ENCODE measurements at places on chromosomes 12 and 14. TPM values are rescaled to one million over a fixed set of nuclear protein-coding genes. Genes with fewer than 3 reads are reported as not detected.

DNA sequence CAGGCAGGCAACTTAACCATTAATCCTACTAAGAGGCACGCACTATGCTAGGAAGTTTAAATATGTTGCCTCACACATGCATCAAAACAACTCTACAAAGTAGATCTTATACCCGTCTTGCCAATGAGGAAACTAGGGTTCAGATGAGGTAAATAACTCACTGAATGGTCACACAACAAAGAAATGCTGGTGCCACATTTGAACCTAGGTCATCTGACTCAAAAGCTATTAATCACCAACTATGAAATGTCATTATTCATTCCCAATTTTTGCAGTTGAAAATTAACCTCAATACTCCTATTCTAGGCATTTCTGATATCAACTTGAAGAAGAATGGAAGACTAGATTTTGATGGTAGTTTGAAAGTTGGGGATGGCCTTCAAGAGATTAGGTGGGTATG is 2.8 kb upstream of the PYROXD1 start:
- no peak for DNase-seq

GRCh38 chr14:30638926-30639325 is 16.8 kb downstream of the SCFD1 start:
- DNase-seq: no peak

DNA sequence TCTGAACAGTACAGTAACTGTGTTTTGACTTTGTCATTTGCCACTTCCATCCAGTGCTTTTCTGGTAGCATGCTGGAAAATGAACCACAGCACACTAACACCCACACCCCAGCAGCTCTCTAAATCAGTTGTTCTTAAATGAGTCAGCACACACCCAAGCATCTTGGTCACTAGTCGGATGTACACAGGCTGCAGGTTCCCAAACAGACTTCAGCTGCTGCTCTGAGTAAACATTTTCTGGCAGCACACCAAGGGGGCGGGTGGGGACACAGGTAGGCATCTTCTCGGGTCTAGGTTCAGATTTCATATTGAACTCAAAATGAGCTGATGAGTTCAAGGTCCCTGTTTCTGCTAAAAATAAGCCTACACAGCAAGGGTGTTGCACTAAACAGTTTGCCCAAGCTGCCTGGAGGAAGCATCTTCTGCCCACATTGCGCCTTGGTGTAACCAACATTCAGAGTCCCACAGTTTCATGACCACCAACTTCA is 39.8 kb downstream of the IFNG start:
- peak; percentile 90 for DNase-seq

The CLIP1 gene
- total RNA-seq: 51.2 TPM

DNA sequence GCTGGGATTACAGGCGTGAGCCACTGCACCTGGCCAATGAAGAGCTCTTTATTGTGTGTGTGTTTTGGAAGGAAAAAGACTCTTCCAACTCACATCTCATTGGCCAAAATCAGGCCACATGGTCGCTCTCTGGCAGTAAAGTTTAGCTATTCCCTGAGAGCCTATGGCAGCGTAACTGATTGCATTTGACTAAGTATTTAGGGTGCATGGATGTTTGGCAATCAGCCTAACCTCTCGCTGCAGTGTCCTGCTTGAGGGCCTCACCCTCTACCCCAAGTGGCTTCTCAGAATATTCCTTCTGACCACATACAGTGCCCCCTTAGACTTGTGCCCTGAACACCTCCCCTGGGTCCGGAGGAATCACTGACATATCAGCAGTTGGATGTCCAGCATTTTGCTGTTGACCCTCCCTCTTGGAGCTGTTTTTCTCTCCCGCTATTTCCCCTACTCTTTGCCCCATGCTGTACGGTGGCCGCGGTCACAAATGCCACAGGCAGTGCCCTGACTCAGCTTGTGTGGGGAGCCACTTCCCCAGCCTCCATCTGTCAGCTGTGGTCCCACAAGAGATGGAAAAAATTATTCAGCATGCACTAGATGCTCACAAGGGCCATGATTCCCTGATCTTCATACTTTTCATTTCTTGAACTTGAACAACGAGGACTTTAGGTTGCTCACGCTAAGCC is 9.5 kb downstream of the PHETA1 start:
- DNase-seq: peak; percentile 91

- no peak for DNase-seq
These were observed 41.6 kb upstream of the LRIG3 start for GRCh38 chr12:58961906-58962305.

DNA sequence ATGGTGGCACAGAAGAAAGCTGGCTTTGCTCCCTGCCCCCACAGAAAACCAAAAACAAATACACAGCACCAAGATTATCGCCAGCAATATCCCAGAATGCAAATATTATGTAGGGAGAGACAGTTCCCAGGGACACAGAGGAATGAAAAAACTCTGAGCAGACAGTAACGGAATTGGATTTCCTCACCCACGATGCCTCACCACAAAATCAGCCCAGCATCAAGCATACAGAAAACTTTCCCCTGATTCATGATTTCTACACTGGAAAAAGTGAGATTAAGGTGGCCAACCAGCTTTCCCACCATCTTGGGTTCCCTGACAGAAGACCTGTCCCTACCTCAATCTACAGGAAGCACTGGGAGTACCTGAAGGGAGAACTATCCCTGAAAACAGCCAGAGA is 36.6 kb downstream of the PARP11 start:
- DNase-seq: no peak

DNA sequence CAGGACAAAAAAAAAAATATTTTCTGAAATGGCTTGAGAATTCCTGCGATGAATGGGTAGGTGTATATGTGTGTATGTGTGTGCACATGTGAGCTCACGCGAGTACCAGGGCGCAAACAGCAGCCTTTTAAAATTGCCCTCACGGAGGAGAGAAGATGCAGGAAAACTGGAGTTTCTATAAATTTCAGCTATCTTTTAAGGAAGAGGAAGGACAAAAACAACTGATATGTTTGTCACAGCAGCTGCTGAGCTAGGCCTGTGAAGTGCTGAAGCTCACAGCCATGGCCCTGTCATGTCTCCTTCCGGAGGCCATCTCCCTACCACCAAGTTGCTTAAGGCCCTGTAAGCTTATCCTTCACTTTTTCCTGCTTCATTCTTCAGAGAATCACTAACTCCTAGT is 40.8 kb downstream of the DUSP16 start:
- no peak for DNase-seq

The SSPN gene
- total RNA-seq: 79.5 TPM

The KRT86 gene
- 20.9 TPM for total RNA-seq
